ENCODE measurements at places on chromosomes 11 and 22.

- DNase-seq, result no peak
Observed at GRCh38 chr11:110738641-110739040, 26.4 kb upstream of the ARHGAP20 start.

GRCh38 chr11:64553554-64554201, 37.3 kb upstream of the SLC22A12 start:
- DNase-seq, result peak; percentile 51

GRCh38 chr11:70112017-70112434, 33.9 kb downstream of the ANO1 start:
- DNase-seq, result peak; percentile 39

DNA sequence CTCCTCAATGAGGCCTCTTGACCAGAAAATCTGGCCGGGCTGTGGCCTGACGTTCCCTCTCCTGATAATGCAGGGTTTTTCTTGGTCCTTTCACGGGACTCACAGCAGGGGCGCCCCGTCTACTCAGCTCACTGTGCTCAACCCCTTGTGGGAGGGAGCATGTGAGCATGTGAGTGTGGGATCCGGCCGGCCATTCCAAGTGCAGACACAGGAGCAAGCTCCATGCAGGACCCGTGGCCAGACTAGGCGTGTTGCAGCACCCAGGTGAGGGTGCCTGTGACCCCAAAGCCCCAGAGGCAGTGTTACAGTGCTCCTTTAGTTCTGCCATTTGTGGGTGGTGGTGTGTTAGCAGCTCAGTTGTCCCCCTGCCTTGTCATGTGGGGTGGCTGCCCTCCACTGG, 18.0 kb downstream of the DHCR7 start:
- no peak for DNase-seq

GRCh38 chr22:28171712-28172111, 252.7 kb upstream of the PITPNB start:
- DNase-seq, result no peak
